GM13977 (cell line): ENCODE measurements at places on chromosomes 4 and X.

DNA sequence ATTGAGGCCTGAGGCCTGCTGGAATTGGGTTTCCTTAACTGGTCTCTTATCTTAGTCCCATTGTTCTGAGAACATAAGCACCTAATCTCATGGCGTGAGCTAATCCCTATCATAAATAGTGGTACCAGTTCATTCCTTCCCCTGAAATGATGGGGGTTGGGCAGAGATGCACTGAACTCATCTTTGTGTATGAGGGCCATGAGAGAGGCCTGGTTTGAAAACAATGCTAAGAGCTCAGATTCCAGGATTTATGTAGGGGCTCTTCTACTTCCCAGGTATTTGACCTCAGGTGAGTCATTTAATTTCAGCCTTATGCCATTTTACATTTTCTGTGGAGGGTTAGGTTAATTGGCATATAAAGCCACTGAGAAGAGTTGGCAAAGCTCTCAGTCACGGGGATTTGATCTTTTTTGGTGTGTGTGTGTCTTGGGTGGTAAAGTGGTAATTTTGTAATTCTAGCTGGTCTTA, 4.4 kb downstream of the RBM3 start:
- DNase-seq = no peak

GRCh38 chr4:11098461-11098860, 330.2 kb downstream of the HS3ST1 start:
- no peak for DNase-seq

DNA sequence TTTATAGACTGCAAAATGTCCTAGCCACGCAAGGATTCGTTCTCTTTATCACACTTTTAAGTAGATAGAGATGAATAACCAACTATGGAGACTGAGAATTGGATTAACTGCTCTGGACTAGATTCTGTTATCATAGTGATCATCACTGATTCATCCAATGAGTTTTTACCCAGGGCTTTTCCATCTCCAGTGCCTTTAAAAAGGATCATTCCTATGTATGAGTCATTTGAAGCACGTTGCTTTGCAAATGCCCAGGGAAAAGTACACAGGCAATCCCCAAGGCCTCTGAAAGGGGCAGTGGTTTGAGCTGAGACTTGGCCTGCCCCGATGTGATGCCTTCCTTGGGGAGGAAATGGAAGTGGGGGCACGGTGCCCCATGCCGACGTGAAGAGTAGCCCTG, 122.7 kb upstream of the PSAPL1 start:
- no peak for DNase-seq

- no peak for DNase-seq
Observed at GRCh38 chr4:77581724-77582123, 23.9 kb upstream of the CXCL13 start.

DNA sequence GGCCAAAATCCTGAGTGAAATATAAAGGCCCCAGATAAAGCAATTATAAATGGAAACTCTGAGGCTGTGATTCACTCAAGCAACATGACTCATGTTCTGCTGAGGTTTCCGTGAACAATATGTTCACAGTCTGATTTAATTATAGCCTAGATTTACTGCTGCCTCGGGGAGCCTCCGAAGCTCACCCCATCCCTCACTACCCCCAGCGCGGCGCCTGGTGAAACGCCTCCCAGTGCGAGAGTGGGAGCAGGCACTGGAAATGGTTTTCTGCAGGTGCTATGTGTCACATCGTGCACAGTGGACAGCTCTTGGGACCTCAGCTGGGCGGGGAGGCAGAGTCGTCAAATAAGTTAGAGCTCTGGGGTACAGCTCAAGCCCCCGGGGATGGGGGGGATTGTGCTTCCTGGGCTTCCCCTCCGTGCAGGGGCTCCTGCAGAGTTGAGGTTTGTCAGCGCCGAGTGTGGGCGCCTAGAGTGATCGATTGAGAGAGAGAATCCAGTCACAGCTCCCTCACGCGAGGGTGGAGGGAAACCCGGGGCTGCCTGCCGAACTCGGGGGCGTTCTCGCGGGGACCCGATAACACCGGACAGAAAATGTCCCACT, 110.6 kb downstream of the PHKA2 start:
- no peak for DNase-seq

GRCh38 chrX:136825771-136826170, 45.0 kb upstream of the ARHGEF6 start:
- DNase-seq = no peak

DNA sequence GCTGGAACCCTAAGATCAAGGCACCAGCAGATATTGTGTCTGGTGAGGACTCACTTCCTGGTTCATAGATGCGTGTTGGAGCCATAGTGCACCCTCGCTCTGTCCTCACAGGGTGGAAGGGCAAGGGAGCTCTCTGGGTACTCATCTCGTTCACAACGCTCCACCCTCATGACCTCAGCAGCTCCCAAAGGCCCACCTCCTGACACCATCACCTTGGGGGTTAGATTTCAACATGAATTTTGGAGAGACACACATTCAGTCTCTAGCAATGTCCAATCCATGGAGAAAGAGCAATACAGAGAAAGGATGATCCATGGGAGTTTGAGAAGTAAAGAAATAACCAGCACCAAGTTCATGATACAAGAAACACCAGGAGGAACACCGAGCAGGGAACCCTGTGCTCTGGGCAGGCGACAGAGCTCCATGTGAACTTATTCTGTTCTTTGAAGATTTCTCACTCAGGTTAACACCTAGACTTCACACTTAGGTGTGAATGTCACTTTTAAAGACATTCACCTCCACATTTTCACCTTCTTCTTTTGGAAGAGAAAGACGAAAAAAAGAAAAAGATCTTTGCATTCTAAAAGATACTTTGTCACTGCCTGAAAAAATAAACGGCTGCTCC, 171.8 kb upstream of the FAM9B start:
- DNase-seq = no peak

DNA sequence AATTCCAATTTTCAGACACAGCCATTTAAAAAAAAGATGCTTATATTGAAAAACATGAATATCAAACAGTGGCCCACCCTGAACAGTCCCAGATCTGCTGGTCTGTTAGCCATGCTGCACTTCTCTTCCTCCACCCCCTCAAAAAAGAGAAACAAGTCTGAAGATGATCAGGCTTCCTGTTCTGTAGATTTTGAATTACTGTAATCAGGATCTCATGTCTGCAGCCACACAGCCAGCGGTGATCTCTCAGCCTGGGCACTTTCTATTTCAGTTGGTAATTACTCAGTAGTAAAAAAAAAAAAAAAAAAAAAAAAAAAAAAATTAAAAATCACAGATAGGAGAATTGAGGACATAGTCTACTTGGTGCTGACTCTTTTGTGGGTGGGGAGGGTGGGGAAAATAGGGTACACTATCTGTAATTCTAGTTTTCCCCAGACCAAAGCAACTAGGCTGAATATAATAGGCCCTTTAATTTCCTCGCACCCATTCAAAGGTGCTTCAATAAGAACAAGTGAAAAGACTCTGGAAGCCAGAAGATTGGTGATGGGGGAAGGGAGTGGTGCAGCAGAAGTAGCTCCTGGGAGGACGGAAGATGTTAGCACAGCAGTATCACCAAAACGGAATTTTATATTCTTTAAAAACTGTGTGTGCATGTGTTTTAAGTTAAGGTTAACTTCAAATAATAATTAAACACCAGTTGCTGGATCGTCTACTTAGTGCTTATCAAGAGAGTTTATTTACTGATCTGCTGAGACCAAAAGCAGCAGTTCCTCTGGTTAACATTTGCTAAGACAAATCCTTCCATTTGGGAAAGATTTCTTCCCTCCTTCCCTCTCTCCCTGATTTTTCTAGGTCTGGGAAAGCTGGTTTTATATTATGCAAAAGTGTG, 47.0 kb downstream of the SPRY1 start:
- DNase-seq = peak; percentile 45

GRCh38 chrX:1491851-1492349, 39.2 kb upstream of the ASMTL start:
- DNase-seq = peak; percentile 88

- DNase-seq = no peak
Observed at GRCh38 chr4:85861064-85861765, 386.3 kb downstream of the ARHGAP24 start.

DNA sequence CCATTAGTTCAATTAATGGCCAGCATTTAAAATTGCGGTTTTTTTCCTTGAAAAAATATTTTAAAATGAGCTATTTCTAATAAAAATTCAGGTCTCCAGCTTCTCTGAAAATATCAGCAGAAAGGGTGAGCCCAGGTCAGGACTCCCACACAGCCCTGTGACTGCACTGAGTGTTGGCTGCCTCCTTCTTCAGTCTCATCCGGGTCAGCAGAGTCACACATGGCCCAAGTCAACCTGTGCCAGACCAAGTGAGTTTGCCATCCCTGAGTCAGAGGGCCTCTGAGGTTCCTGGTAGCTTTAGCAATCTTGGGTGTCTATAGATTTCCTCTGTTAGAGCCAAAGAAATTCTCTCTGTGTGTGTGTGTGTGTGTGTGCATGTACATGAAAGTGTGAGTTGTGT, 22.1 kb upstream of the MSX1 start:
- DNase-seq = no peak

GRCh38 chr4:15749001-15749400, 29.1 kb upstream of the CD38 start:
- DNase-seq = no peak

DNA sequence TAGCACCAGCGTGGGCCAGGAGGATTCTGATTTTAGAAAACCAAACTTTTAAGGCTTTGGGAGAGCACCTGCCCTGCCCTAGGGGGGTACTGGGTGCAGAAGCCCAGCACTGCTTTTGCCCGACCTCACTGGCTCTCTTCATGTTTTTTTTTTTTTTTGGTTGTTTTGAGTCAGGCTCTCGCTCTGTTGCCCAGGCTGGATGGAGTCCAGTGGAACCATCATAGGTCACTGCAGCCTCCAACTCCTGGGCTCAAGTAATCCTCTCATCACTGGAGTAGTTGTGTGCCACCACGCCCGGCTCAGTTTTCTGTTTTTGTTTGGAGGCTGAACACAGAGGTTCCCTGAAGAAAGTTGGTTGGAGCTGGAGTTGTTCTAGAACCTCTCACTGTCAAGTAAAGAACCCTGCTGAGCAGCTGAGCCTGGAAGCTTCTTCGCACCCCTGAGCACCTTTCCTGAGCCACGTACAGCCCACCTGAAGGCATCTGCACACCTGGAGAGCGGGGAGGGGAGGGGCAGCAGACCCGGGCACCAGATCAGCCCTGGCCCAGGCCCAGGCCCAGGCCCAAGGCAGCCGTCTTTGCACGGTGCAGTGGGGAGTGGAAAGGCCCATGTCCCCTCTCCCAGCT, 49.5 kb downstream of the SHROOM2 start:
- DNase-seq = no peak

- no peak for DNase-seq
Observed at GRCh38 chr4:60562334-60562733, 637.8 kb upstream of the ADGRL3 start.
